Gastrocnemius medialis (tissue), 4 donors: ENCODE measurements at places on chromosomes 12 and 14. TPM values are rescaled to one million over a fixed set of nuclear protein-coding genes. Genes with fewer than 3 reads are reported as not detected.

Gene CCDC38
- total RNA-seq: not detected

Gene PELI2
- 2.7 TPM for total RNA-seq

GRCh38 chr14:49497725-49498348 lies 88.3 kb downstream of the RPS29 start:
- DNase-seq: no peak

DNA sequence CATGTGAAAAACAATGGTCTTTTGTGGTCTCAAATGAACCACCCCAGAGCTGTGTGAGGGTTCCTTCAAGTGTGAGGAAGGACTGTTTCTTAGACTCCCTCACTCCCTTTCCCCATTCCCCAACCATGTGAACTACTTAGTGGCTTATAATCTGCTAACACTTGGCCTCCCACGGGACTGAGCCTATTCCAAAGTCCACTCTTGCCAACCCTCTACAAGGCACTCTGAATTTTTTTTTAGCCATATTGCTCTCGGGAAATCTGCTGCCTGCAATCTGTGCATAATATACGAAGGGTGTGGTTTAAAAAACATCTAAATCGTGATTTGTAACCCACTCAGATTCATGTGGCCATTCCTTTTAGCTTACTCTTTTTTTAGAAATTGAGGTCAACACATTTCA lies 2.6 kb downstream of the SVOP start:
- no peak for DNase-seq

Gene LTBP2
- total RNA-seq: 19.8 TPM

- no peak for DNase-seq
These were observed 25.8 kb downstream of the DACT1 start for GRCh38 chr14:58663494-58664111.

- DNase-seq: no peak
These were observed 233.0 kb downstream of the RGS6 start for GRCh38 chr14:72165229-72165698.

DNA sequence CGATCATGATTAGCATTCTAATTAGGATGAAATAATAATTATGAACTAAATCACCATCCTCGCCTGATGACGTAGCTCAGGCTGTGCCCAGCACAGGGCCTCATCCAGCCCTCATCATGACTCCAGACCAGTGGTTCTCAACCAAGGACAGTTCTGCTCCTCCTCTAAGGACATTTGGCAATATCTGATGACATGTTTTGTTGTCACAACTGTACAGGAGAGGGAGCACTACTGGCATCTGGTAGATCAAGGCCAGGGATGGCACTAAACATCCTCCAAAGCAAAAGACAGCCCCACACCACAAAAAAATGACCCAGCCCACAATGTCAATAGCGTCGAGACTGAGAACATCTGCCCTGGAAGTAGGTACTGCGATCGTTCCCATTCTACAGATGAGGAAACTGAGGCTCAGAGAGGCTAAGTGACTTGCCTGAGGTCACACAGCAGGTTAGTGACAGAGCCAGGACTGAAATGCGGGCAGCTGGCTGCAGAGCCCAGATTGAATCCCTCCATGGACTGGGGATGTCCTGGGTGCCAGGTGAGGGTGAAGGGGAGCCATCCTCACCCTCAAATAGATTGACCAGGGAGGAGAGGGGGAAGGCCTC lies 15.5 kb downstream of the TRPV4 start:
- DNase-seq: no peak

DNA sequence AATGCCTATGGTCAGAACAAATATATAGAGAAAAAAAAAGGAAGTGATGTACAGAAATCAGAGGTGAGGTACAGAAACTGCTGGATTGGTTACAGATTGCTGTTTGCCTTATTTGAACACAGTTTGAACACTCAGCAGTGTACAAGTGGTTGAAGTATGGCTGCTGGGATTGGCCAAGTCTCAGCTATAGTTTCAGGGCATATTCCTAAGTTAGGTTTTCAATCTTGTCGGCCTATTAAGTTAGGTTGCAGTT lies 146.4 kb downstream of the LLPH start:
- DNase-seq: no peak

DNA sequence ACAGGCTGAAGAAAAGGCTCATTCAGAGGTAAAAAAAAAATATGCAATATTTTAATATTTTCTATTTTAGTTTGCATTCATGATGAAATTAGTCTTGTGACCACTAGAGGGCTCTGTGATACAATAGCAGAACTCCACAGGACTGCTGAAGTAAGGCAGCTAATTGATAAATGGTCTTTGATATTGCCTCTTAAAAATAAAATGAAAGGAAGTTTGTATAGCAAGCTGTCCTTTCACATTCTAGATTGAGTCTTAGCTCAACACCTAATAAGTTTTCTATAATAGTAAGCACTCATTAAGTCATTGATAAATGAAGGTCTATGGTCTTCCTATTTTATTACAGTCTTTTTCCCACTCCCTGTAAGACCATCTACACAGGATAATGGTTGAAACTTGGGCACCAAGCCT lies 315.7 kb downstream of the NAV3 start:
- no peak for DNase-seq

GRCh38 chr14:37515771-37516170 lies 79.3 kb downstream of the FOXA1 start:
- DNase-seq: no peak

Gene ZFHX2
- total RNA-seq: 0.23 TPM

Gene GLIPR1L1
- total RNA-seq: not detected

Gene BEGAIN
- 0.25 TPM for total RNA-seq

Gene CLEC1A
- total RNA-seq: 1.1 TPM

DNA sequence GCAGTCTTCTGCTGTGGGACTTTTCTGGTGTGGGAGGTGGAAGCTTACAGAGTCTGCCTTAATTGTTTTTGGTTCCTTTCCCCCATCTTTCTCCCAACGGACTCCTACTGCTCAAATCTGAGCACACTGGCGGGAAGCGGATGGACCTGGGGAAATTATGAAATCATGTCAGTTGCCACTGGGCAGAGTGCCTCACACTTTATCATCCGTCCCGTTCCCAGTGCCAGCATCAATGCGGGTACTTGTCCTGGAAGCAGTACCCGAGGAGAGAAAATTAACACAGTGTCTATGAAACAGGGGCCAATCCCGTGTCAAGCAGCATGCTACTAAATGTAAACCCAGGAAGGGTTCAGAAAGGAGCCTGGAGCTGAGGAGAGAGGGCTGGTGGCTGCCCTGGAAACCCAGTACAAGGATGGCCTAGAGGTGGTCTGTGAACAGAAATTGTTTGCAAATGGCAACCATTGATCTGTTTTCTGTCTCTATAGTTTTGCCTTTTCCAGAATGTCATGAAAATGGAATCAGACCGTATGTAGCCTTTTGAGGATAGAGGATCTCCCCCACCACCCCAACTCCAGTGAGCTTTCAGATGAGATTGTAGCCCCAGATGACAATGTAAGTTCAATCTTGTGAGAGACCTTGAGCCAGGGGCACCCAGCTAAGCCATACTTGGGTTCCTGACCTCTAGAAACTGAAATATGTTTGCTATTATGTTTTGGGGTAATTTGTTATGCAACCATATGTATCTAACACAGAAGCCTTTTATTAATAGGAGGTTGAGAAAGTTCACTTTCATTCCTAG lies 908 bp upstream of the CDKL1 start:
- peak; percentile 4 for DNase-seq

DNA sequence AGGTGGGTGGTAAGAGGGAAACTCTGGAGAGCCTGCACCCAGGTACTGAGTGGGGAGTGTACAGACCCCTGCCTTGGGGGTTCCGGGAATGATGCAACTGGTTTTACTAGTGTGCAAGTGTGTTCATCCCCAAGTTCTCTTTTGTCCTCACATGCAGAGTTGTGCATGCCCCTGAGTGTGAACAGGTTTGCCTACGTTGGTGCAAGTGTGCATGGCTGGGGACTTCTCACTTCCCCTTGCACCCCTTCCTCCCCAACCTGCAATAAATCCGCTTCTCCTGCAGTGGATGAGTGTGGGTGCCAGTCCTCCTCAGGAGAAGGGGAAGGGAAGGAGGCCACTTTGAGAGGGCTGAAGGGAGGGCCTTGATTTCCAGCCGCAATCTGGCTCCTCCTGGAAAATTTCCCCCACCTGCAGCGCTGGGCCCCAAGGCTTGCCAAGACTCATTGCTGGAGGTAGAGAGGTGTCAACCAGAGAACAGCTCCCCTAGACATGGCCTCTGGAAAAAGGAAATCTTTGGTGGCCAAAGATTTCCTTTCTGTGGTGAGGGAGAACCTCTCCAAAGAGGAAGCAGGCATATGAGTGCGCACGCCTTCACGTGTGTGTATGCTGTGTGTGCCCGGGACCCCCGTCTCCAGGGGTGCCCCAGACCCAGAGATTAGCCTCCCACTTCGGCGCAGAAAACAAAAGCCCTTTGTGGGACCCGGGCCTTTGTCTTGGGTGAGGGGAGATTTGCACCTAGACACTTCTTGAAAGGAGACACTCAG lies 5.5 kb downstream of the AQP2 start:
- no peak for DNase-seq

- DNase-seq: no peak
These were observed 559.9 kb downstream of the TRHDE start for GRCh38 chr12:72832024-72832423.

GRCh38 chr14:54691525-54692283 lies 124.8 kb downstream of the SAMD4A start:
- peak; percentile 84 for DNase-seq

DNA sequence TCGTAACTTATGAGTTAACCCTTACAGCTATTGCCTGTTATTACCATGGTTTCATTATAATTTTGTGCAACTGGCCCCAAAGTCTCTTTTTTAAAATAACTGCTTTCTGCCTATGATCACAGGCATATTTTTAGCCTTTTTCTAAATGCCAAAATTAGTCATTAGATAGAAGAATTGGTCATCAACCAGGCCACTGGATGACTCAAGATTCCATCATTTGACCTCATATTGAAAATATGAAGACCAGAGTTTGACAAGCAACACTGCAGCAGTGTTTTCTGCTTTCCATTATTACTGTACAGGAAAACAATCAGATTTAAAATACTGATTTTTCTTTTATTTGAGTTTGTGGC lies 54.7 kb upstream of the OTOGL start:
- DNase-seq: no peak

GRCh38 chr14:37641117-37641516 lies 45.7 kb downstream of the TTC6 start:
- DNase-seq: no peak

- DNase-seq: no peak
These were observed 125.1 kb upstream of the GRIP1 start for GRCh38 chr12:66803930-66804329.

DNA sequence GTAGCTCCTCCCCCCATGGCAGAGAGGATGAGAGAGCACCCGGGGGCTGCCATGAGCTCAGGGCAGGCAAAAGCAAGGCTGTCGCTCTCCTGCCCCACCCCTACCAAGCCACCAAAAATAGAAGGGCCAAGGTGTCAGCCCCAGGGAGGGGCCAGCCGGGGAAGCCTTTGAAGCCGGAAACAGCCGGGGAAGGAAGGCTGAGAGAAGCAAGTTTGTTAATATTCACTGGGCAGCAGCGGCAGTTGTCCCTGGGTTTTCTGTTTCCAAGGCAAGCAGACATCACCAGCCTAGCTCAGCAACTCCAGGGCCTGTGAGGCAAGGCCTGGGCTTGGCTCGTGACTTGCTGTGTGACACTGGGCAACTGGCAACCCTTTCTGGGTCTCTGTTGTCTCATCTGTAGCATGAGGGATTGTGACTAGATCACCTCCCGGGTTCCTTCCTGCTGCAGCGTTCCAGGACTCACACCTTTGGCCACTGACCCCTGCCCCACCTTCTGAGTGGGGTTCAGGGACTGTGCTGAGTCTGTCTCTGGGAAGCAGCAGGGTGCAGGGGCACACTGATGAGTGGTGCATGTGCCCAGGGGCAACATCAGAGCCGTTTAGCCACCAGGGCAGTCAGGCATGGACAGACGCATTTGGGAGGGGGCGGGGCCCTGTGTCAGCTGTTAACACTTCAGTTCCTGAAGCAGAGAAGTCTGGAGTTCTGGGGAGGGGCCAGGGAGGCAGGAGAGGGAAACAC lies 24.3 kb downstream of the SYNDIG1L start:
- DNase-seq: no peak

- DNase-seq: no peak
These were observed 76.3 kb downstream of the CCDC88C start for GRCh38 chr14:91341334-91341733.

- no peak for DNase-seq
These were observed 400 bp downstream of the CHST11 start for GRCh38 chr12:104456950-104457745.

DNA sequence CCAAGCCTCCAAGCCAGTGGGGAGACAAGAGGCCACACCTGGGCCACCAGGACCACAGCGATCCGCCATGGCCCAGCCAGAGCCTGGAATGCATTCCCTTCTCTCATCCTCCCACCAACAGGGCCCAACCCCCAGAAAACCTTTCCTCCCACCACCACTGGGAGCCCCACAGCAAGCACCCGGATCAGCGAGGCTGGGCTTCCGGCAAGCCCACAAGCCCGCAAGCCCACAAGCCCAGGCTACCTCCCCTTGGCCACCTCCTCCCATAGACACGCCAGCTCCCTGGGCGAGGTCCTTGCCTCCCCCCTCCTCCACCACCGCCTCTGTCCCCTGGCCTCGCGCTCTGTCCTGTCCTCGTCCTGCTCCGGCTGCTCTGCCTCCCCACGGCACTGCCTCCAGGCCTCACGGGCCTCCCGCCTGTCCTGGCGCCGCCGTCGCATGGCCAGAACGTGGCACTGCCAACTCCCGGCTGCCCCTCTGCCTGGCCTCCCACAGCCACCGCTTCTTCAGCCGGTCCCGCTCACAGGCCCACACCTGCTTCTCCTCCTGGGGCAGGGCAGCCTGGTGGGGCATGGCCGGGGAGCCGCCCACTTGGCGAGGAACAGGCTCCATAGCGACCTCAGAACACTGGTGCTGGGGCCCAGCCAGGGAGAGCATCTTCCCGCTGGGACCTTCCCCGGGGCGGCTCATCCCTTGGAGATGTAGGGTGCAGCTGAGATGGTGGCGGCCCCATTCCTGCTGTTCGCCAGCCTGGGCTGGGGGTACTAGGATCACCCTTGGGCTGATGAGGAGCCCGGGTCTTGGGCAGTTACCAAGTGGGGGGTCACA lies 5.6 kb downstream of the CDK2AP1 start:
- DNase-seq: no peak

GRCh38 chr14:38261620-38262019 lies 5.7 kb upstream of the CLEC14A start:
- no peak for DNase-seq
